ENCODE measurements at places on chromosomes 2 and 18.

DNA sequence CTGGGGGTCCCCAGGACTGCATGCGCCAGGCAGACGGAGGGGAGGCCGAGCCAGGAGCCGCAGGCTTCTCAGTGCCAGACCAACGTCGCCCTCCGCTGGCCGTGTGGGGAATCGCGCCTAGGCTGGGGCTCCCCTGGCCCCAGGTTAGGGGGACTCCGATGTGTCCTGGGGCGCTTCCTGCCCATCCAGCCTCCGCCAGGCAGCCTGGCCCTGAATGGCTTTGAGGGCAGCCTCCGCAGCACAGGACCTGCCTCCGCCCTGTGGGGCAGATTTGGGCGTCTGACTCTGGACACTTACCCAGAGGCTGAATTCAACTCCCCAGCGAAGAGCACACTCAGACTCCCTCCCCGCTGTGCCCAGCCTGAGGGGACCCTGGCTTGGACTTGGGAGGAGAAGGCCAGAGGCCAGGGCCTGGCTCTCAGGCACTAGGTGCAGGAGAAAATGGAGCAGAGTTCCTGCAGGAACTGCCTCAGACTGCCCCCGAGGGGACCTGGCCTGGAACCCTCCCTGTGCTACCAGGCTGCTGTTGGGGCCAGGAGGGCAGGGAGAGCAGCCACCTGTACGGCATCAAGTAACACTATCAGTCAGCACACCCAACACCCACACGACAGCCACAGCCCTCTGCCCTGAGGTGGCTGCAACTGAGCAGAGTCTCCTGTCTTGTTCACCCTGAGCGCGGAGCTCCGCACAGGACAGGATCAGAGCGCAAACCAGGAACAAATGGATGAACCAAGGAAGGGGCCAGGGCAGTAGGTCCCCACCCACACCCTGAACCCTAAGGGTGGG lies 597 bp upstream of the TEKT4 start:
- no peak for DNase-seq

- no peak for DNase-seq
These were observed 10.7 kb upstream of the ID2 start for GRCh38 chr2:8671176-8671575.

GRCh38 chr2:159249990-159250715 lies 36.4 kb downstream of the WDSUB1 start:
- DNase-seq = no peak

- DNase-seq = no peak
These were observed 483.7 kb downstream of the PTPRM start for GRCh38 chr18:8050616-8051329.

DNA sequence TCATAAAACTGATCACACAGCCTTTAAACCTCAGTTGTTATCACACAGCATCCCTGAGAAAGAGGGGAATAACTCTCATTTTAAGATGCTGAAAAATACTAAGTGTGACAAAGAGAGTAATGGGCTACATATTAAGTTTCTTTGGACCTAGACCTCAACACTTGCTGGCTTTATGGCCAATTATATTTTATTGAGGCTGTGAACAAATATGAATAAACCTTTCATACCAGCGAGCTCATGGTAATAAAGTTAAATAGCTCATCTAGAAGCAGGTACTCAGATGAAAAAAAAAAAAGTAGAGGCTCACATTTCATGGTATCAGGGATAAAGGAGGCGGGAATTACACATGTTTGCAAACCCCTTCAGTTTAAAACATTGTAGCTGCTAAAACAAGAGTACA lies 75.7 kb downstream of the DOCK10 start:
- DNase-seq = no peak

DNA sequence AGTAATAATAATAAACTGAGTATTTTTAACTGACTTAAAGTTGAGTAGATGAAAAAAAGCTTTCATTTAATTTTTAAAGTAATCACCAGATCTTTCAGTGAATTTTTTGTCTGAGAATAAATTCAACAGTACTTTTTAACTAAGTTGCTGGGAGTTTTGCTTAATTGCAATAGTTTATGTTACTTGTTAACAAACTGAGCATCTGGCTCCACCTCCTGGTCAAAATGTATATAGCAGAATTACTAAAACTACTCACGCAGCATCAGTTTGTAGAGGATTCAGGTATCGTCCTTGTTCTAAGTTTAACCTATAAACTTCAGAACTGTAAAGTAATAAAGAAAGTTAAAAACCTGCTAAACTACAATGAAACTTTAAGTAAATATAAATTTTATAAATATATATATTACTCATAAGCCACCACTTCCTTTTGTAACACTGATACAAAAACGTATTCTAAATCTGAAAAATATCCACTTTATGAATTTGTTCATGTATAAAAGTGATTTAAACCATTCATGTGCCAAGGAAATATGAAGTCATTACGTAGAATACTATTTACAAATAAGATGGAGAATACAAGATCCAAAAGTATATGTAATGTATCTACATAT lies 21.3 kb downstream of the NOL10 start:
- no peak for DNase-seq

GRCh38 chr2:74226648-74227213 lies 28.3 kb downstream of the MTHFD2 start:
- no peak for DNase-seq

DNA sequence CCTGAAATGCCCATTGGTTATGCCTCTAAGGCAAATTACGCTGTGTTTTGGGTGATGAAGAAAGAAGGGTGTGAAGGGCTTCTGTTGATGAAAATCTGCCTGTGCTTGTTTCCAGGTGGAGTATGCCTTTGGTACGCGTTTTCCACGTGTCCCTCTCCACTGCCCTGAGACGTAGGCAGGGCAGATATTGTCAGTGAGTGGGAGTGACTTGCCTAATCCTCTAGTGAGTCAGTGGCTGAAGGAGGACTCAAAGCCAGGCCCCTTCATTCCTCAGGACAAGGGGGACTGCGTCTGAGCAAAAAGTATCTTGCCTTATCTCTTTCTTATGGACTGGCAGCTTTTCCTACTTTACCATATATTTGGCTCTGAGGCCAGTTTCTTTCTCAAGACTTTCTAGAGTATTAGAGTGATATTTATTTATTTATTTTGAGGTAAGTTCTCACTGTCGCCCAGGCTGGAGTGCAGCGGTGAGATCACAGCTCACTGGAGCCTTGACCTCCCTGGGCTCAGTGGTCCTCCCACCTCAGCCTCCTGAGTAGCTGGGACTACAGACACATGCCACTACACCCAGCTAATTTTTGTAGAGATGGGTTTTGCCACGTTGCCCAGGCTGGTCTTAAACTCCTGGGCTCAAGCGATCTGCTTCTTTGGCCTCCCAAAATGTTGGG lies 10.2 kb downstream of the RALB start:
- DNase-seq = no peak

- DNase-seq = no peak
These were observed 291.2 kb upstream of the DDX18 start for GRCh38 chr2:117523267-117523666.

- no peak for DNase-seq
These were observed 93.6 kb downstream of the SATB2 start for GRCh38 chr2:199364153-199364552.
